ENCODE measurements at places on chromosomes 4 and X. TPM values are rescaled to one million over a fixed set of nuclear protein-coding genes. Genes with fewer than 3 reads are reported as not detected.
A peak's percentile ranks its signal among the peaks of the same experiment; 100 is the strongest.

GRCh38 chrX:5051831-5052491, 1176.7 kb downstream of the NLGN4X start:
- peak; percentile 1 for DNase-seq

Gene NHSL2
- 0.05 TPM for total RNA-seq

GRCh38 chrX:67607466-67607865, 63.6 kb downstream of the AR start:
- DNase-seq, result no peak

Gene HMX1
- total RNA-seq, result not detected

- no peak for DNase-seq
These were observed 11.4 kb downstream of the ADH5 start for GRCh38 chr4:99077177-99077576.

Gene TENM3
- total RNA-seq, result 13.8 TPM

Gene NEUROG2
- total RNA-seq, result not detected

DNA sequence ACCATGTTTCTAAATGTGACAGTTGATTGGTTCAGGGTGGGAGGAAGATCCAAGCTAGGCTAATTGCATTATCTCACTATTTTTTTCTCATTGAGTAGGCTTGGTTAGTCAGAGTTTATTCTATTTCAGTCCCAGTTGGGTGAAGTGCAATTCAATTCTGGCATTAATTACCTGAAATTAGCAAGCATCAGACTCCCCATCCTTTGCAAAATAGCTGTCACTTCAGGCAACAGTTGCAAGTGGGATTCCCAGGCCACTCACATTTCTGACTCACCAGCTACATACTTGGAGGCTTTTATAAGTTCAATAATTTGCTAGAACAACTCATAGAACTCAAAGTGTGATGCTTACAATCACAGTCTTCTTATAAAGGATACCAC, 155.8 kb upstream of the HAND2 start:
- no peak for DNase-seq

GRCh38 chr4:110609044-110609750, 13.7 kb downstream of the PITX2 start:
- no peak for DNase-seq

Gene HAND2
- not detected for total RNA-seq

Gene UGT8
- 5.1 TPM for total RNA-seq

Gene SYTL5
- total RNA-seq, result 0.17 TPM

Gene ATP1B4
- not detected for total RNA-seq

- DNase-seq, result no peak
These were observed 14.6 kb downstream of the SMIM20 start for GRCh38 chr4:25928379-25929297.

Gene CTAG2
- total RNA-seq, result not detected

- DNase-seq, result no peak
These were observed 37.3 kb upstream of the STAG2 start for GRCh38 chrX:123924186-123924585.

Gene GPR78
- not detected for total RNA-seq

DNA sequence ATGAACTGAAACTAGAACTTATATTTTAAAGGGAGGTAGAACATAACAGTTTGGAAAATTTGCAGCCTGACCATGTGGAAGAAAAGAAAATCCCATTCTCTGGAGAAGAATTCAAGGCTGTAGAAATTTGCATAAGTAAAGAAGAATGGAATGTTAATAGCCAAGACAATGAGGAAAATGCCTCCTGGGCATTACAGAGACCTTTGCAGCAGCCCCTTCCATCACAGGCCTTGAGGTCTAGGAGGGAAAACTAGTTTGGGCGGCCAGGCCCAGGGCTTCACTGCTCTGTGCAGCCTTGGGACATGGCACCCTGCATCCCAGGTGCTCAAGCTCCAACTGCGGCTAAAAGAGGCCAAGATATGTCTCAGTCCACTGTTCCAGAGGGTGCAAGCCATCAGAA, 1506.8 kb downstream of the PCDH18 start:
- no peak for DNase-seq

DNA sequence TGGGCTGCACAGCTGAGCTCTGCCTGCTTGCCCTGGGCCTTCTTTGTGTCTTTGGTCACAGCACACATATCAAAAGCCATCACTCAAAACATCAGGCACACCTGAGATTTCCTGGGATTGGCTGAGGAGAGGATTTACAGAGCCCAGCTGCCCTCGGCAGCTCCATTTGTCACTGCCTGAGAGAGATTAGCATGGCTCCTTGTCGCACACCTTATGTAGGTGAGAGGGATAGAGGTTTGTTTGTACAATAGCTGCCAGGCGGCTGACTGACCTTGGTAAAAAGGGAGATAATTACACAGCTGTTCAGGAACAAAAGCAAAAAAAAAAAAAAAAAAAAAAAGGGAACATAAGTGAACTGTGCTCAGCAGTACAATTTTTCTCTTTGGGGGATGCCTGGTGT, 63.2 kb downstream of the MGST2 start:
- no peak for DNase-seq

- no peak for DNase-seq
These were observed 58.8 kb downstream of the PPP3CA start for GRCh38 chr4:101288365-101289145.

DNA sequence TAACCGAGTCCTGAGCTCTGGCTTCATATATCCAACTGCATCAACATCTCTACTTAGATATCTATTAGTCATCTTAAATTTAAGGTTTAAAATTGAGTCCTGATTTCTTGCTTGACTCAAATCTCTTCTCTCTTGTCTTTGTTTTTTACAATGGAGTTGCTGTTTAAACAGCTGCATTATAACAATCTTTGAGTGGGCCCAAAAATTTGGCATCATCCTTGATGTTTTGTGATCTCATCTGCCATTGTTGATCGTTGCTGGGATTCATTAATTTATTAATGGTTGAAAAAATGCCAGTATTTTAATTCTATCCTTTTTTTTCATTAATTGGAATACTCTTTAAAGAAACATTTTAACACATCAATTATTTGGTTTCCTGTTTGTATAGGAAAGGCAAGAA, 82.2 kb downstream of the STIM2 start:
- no peak for DNase-seq

GRCh38 chrX:3252744-3253143, 93.7 kb downstream of the MXRA5 start:
- DNase-seq, result no peak
